Stimulated activated naive CD4-positive, alpha-beta T cell (primary cell): ENCODE measurements at places on chromosomes 11 and 22.

DNA sequence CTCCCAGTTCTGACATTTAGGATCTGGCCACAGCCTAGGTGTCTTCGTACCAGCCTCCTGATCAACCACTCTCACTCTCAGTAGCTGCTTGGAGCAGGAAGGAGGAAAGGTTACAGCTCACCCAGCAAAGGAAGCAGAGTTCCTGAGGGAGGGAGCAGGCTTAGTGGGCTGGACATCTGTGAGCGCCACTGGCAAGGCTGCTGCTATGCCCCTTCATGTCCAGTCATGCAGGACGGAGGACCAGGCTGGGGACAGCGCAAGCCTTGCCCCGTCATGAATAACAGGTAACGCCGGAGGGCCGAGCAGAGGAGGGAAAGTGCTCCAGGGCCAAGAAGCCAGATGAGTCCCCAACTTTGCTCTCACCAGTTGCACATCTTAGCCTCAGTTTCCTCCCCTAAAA, 25.8 kb downstream of the TPST2 start:
- DNase-seq, result no peak

DNA sequence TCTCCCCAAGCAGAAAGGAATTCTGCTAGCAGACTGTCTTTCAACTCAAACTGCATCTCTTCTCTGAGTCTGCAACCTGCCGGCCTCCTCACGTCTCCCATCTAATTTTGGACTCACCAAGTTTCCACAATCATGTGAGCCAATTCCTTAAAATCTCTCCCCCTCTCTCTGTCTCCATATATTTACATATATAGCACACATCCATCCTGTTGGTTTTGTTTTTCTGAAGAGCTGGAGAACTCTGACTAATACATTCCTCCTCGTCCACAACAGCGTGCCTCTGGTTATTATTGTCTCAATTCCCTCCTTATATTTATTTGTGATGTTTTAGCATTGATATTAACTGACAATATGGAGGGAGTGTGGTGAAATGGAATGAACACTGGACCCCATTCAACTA, 29.6 kb upstream of the FJX1 start:
- no peak for DNase-seq

DNA sequence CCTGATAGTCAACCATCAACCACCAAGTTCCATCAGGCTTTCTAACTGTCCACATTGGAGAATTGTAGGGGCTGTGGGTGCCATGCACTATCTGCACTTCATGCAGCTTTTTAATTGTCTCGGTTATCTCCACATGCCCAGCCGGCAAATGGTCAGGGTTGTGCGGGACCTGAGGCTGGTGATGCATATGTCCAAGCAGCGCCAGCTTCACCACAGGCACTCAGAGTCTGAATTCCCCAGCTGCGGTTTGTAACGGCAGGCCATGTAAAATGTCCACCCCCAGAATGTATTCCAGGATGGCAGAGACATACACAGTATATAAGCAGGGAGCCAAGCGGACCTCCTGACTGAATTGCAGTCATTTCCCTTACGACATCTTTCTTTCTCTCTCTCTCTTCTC, 435.6 kb downstream of the DYNC2H1 start:
- DNase-seq, result no peak

DNA sequence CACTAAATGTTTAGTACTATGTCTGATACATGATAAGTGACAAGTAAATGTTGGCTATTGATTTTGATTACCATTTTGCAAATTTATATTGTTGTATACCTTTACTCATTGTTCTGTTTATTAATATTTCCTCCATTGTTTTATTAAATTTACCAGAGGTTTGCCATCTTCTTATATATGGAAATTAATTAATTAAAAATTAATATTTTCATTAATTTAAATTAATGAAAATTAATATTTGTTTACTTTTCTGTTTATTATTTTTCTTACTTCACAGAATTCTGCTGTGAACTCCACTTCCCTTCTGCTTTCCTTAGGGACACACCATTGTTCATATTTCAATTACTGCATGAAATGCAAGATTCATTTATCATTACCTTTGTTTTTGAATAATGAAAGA, 331.0 kb downstream of the LARGE1 start:
- DNase-seq, result no peak

DNA sequence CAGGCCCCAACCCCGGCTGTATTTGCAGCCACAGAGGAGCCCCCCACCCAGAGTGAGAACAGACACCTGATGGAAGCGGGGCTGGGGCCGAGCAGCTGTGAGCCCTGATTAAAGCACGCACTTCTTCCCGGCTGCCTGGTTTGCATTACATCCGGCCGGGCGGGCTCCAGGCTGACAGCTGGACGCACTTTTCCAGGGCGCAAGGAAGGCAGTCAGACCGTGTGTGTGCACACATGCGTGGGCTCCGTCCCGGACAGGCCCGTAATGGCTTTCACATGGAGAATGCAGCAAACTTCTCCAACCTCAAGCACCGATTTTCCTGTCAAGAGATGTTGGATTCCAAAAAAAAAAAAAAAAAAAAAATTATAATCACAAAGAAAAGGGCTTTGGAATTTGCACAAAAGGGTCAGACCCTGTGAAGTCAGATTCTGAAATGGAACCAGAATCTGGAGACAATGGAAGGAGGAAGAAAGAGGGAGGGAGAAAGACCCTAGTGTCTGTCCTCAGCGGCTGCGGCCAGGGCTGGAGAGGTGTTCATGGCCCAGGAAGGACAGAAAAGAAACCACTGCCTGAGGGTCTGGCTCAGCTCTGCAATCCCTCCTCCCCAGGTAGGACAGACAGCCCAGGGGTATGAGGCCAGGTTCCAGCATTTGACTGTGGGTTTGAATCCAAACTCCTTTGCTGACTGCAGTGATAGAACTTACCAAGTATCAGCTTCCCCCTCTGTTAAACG, 365.5 kb downstream of the MN1 start:
- no peak for DNase-seq

DNA sequence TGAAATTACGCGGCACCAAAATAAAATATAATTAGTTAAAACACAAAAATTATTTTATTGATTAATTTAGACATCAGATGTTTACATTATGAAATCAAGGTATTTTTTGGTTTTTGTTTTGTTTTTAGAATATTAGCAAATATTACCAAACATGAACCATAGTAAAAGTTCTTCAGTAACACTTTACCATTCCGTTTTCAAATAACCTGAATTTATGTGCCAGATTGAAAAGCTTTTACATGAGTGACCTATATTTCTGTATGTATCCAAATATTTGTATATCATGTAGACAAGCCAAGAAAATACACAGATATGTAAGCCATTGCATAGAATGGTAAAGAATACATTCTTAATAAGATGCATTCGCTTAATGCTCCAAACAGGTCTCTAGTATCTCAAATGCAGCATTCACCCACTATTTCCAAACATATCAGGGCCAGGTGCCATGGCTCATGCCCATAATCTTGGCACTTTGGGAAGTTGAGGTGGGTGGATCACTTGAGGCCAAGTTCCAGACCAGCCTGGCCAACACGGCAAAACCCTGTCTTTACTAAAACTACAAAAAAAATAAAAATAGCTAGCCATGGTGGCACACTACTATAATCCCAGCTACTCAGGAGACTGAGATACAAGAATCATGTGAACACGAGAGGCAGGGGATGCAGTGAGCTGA, 102.4 kb upstream of the SERPIND1 start:
- no peak for DNase-seq

- no peak for DNase-seq
Observed at GRCh38 chr11:60482361-60482760, 10.2 kb upstream of the MS4A12 start.

DNA sequence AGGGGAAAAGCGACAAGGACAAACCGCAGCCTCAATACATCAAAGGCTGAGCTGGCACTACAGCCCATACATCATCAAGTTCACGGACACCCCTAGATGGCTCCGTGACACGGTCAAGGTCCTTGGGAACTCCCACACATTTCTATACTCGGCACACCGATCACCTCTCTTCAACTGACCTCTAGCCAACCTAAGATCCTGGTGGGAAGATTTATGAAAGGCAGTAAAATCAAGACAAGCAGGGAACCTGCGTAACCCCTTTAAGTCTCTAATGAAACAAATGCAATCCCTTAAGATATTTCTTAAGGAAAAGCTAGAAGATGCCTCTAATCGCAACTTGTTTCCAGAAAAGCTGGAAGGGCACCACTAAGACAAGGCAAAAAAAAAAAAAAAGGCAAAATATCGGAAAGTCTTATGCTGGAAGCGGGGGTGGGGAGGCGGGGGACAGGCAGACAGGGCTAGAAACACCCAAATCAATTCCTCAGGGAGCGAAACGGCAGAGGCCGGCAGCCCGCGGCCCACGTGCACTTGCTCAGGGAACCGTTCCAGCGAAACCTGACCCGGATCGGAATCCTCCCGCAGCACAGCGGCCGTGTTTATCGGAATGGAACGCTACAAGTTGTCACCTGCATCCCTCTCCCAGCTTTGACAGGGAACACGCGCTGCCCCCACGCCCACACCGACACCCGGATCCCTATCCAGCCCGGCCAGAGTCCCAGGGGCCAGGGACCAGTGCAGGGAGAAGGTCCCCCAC, 1.4 kb downstream of the ARHGAP20 start:
- DNase-seq, result no peak

GRCh38 chr11:24155792-24156191, 341.1 kb upstream of the LUZP2 start:
- no peak for DNase-seq

GRCh38 chr11:26946257-26946716, 47.6 kb upstream of the FIBIN start:
- no peak for DNase-seq

DNA sequence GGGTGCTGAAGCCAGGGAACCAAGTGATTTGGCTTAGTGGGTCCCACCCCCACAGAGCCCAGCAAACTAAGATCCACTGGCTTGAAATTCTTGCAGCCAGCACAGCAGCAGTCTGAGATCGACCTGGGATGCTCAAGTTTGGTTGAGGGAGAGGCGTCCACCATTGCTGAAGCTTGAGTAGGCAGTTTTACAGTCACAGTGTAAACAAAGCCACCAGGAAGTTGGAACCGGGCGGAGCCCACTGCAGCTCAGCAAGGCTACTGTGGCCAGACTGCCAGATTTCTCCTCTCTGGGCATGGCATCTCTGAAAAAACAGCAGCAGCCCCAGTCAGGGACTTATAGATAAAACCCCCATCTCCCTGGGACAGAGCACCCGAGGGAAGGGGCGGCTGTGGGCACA, 424.1 kb upstream of the TENM4 start:
- no peak for DNase-seq

GRCh38 chr11:104803776-104804175, 94.5 kb downstream of the CASP12 start:
- DNase-seq, result no peak

GRCh38 chr22:46969961-46970360, 207.5 kb downstream of the TBC1D22A start:
- no peak for DNase-seq

- DNase-seq, result no peak
Observed at GRCh38 chr11:128254941-128255340, 332.4 kb downstream of the ETS1 start.

GRCh38 chr11:119991022-119991404, 146.9 kb downstream of the TRIM29 start:
- DNase-seq, result no peak

DNA sequence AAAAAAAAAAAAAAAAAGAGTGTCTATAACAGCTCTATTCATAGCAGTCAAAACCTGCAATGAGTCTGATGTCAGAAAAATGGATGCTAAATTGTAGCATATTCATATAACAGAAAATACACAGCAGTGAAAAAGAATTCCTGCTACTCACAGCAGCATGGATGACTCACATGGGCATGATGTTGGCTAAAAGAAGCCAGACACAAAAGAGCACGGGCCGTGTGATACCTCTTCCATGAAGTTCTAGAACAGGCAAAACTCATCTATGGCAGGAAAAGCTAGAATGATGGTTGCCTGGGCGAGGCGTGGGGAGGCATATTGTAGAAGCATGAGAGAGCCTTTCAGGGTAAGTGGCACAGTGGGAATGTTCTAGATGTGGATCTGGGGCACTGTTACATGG, 18.9 kb downstream of the PLAAT3 start:
- no peak for DNase-seq

DNA sequence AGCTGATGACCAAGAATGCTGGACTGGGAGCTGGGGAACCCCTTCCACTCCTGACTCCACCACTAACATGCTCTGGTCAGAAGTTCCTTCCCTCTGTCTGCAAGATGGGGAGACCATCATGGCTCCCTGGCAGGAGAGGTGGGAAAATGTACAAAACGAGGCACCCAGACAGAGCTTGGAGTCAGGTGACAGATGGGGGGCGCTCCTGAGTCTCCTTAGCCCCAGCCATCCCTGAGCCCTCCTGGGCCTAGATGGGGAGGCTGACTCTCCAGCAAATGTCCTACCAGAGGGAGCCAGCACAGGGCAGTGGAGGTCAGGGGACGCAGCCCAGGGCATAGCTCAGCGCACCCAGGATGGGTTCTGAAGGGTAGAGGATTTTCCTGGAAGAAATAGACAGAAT, 20.0 kb downstream of the KCNJ4 start:
- no peak for DNase-seq

- DNase-seq, result no peak
Observed at GRCh38 chr11:57085611-57086010, 96.1 kb upstream of the LRRC55 start.

GRCh38 chr11:119641983-119642745, 86.8 kb downstream of the NECTIN1 start:
- DNase-seq, result no peak

DNA sequence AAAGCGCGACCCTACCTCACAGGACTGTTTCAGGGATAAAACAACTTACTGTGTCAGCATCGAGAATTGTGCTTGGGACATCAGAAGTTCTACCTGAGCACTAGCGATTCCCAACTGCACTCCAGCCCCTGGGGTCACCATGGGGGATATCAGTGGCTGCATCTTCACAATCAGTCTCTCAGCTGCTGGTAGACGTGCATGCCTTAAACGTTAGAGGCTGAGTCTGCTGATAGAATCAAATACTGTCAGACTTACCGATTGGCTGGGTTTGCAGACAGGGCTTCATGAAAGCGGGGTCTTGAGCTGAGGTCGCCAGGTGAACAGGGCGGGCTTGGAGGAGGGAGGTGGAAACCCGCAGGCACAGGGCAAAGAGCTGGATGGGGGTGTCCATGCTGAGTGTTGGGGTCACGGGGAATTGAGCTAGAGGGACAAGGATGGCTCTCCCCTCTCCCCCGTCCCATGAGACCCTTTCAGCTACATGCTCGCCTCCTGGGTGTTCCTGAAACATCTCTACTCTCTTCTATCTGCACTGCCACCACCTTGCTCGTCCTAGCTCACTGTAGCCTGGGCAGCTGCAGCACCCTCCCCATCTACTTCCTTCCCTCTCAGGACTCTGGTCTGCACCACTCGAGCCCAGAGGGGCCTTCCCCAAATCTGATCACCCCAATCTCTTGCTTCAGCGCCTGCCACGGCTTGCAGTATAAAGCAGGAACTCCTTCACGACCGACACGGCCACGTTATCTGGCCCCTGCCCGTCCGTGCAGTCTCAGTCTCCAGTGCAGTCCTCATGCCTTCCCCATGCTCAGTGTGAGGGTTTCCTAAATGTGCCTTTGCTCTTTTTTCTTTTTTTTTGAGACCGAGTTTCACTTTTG, 43.5 kb downstream of the ST14 start:
- DNase-seq, result no peak

DNA sequence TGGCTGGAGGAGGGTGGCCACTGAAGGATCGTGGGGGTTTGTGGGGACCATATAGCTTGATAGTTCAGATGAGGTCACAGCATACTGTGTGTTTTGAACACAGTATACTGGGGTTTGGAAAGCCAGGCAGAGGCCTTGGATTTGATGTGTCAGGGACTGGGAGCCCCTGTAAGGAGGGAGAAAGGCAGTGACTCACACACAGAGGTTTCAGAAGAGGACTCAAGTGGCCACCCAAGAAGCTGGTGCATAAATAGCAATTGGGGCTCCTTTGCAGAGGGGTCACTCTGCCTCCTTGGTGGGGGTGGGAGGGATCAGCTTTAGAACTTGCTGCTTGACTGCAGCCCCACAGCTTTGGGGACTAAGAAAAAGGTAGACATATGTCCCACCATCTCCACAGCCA, 39.3 kb downstream of the SLC5A1 start:
- no peak for DNase-seq
